ENCODE measurements at places on chromosomes 3 and 15.

DNA sequence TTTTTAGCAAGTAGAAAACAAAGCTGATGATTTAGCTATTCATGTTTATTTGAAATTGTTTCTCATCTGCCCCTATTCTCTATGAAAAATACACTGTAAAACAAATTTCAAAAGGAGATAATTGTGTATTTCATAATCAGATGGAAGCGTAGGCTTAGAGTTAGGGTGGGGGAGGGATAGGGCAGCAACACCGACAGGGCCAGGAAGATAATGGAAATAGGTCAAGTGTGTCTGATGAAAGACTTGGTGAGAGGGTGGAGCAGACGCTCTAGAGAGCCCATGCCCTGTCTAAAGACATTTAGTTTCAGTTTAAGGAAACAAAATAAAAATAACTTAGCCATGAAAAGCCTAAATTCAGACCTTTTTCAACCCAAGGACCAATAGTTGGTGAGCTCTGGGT is 51.6 kb upstream of the ARL6 start:
- DNase-seq: no peak

DNA sequence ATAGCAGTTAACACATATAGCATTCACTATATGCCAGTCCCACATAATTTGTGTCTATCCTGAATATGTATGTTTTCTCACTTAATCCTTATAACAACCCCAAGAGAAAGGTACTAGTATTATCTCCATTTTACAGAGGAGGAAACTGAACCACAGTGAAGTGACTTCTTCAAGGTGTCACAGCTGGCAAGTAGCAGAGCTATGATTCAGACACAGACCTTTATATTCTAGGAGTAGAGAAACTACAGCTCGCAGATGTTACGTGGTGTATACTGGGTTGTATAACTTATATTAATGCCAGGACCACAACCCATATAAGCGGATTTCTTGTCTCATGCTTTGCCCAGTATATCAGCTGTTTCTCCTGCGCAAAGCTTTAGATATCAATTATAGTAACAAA is 29.5 kb upstream of the ICE2 start:
- no peak for DNase-seq

DNA sequence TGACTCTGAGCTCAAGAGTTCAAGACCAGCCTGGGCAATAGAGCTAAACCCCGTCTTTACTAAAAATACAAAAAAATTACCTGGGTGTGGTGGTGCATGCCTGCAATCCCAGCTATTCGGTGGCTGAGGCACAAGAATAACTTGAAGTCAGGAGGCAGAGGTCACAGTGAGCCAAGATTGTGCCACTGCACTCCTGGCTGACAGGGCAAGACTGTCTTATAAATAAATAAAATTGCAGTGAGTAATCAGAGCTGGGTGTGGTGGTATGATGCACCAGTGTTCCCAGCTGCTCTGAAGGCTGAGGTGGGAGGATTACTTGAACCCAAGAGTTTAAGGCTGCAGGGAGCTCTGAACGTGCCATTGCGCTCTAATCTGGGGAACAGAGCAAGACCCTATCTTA is 55.9 kb upstream of the GCNT3 start:
- no peak for DNase-seq

- no peak for DNase-seq
These were observed 29.0 kb upstream of the SLC2A2 start for GRCh38 chr3:171055336-171056178.

- DNase-seq: no peak
These were observed 294.5 kb upstream of the CDIN1 start for GRCh38 chr15:36284911-36285310.

- DNase-seq: no peak
These were observed 288.2 kb downstream of the BCHE start for GRCh38 chr3:165549037-165549436.

DNA sequence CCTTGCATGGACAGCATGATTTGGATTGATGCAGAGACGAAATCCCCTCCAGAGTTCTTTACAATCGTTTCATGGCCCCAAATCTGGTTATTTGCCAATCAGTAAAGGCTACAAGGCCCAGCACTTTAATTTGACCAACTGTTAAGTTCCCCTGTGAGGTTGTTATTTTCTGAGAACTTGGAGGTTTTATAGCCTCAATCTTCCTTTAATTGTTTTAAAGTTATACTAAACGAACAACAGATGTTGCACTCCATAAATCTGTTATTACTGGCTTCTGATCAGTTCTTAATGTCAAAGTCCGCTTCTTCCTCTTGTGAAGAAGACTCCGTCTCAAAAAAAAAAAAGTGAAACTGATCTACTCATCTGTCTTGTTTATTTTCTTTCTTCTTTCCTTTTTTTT is 30.8 kb downstream of the LARP6 start:
- DNase-seq: no peak

DNA sequence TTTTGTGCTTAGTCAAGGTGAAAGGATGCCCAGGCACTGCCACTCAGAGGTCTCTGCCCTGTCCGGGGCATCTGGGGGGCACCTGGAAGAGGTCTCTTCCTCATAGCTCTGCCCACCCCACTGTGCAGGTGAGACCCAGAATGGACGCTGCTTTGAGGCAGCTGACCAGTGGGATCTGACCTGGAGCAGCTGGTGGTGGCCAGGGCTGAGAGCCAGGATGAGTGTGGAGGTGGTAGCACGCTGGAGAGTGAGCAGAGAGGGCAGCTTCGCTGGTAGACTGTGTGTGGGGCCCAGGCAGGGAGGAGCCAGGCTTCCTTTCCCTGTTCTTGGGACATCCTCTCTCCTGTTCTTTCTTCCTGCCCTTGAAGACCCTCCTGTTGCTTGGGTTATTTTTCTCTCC is 32.2 kb upstream of the PLA2G4E start:
- DNase-seq: no peak

DNA sequence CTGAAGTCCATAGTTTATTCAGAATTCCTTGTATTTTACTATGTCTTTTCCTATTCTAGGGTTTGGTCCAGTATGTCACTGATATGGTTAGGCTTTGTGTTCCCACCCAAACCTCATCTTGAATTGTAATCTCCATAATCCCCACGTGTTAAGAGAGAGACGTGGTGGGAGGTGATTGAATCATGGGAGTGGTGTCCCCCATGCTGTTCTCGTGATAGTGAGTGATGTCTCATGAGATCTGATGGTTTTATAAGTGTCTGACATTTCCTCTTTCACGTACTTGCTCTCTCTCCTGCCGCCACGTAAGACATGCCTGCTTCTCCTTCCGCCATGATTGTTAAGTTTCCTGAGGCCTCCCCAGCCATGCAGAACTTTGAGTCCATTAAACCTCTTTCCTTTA is 6.6 kb upstream of the TEX9 start:
- no peak for DNase-seq

DNA sequence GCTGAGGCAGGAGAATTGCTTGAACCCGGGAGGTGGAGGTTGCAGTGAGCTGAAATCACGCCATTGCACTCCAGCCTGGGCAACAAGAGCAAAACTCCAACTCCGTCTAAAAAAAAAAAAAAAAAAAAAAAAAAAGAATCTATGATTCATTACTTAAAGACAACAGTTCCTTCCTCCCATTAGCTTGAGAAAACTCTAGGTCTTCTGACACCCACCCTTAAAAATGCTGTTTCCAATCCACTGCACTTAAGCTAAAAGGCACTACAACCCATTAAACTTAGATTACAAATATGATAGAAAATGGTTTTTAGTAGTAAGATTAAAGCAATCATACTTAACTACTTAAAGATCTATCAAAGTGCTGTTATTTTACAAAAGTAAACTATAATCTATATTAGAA is 40.0 kb upstream of the BHLHE40 start:
- DNase-seq: no peak

GRCh38 chr15:40593165-40593564 is 884 bp upstream of the KNL1 start:
- no peak for DNase-seq

DNA sequence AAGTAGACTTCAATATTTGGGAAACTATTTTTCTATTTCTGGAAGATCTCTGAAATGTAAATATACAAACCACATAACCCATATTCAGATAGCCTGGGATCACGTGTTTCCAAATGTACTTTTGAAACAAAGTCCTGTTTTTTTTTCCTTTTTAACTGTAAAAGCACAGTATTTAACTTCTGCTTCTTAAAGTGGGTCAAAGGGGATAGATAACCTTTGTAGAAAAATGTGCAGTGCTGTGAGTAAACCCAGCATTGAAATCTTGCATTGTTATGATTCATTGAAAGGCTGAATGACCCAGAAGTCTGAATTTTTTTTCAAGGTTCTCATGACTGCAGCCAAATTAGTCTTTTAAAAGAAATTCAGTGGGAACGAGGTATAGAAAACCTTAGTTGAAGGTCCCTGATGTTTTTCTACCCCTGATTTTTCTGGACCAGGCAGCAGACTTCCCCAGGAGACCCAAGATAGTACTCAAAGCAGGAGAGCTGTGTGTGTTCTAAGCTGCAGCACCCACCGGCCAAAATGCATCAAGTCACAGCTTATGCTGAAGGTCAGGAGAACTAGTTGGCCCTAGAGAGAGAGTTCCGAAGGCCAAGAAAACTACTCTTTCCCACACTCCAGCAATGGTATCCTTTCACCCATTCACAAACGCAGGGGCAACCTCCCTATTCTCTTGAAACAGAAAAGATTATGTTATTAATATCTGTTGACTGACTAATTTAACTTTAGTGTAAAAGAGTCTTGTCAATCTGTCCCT is 43.6 kb upstream of the APH1B start:
- no peak for DNase-seq

GRCh38 chr3:8206971-8207617 is 294.5 kb upstream of the LMCD1 start:
- no peak for DNase-seq

DNA sequence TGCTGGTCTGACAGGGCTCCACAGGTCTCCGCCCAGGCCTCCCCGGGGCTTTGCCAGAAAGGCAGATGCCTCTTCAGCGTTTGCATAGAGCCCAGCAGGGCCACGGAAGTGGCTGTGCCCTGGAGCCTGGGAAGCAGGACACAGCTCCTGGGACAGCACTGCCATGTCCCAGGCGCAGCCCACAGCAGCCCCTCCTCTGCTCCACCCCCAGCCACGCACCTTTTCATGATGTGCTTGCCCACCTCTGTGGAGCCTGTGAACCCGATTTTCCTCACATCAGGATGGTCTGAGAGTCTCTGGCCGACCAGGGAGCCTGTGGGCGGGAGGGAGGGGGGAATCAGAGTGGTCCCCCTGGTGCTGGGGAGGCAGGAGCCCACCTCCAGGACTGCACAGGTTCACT is 33.9 kb upstream of the SLC41A3 start:
- no peak for DNase-seq

DNA sequence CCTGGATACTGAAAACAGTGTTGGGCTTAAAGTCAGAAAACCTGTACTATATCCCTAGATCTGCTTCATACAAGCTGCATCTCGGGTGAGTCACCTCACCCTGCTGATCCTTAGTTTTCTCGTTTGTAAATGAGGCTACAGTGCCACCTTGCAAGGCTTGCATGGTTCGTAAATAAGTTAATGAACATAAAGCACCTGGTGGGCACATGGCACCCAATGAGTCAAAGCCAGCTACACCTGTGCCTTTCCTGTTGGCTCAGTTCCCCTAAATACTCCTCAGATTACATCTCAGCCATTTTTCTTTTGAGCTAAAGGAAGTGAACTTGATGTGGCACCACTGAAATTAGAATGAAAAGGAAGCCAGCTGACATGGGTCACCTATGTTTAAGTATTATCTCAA is 26.5 kb downstream of the RTP1 start:
- DNase-seq: no peak

DNA sequence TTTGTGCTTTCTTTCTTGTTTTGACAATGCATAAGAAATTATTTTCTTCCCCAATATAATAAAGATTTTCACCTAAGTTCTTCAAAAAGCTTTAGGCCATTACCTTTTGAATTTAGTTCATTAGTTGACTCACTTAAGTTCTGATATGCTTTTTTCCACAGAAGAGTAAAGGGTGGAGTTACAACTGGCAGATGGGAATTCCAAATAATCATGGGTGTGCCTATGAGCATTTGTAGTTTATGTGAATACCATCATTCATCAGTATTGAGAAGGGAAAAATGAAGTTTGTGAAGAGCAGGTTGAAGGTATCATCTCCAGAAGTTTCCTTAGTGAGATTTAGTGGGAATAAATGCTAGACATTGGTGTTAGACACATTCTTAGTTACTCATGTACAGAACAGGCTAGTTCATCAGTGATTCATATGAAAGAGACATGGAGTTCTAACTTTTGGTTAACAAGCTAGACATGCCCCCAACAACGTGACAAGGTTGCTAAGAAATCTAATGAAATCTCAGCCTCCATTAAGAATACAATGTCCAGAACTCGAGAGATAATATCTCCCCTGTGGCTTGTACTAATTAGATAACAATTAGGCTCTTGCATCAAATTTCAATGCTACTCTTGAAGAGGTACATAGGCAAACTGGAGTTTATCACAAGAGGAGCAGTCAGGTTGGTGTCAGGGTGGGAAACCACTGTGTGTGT is 16.9 kb upstream of the ALCAM start:
- no peak for DNase-seq

GRCh38 chr3:190130037-190130436 is 9.3 kb upstream of the P3H2 start:
- no peak for DNase-seq

DNA sequence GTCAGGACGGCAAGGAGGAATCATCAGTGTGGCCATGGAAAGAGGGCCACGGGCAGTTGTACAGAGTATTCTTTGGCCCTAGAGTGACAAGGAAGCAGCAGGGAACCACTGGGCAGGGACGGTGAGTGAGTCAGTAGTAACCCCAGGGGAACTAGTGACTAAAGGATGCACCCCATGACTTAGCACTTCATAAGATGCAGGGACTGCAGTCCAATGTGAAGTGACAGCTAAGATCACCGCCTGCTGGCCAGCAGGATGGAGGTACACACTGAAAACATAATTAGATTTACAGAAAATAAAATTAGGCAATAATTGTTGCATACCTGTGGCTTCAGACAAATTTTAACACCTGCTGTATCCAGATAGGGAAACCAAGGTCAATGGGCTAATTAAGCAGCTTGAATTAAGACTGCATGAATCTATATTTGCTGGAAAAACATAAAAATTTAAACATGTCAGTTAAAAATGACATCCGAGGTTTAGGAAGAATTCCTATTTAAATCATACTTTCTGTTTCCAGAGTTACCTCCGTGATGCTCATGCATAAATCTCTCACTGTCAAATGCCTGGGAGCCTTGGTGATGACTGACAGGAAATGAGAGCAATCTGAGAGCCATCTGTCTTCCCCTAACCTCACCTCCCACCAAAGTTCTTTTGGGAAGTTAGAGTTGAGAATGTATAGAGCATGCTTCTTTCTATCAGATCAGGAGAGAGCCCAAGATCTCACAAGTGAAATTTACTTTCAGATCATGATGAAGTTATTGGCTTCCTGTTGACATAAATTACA is 56.5 kb downstream of the DCLK3 start:
- no peak for DNase-seq

- DNase-seq: no peak
These were observed 327.3 kb upstream of the SATB1 start for GRCh38 chr3:18752273-18752934.

DNA sequence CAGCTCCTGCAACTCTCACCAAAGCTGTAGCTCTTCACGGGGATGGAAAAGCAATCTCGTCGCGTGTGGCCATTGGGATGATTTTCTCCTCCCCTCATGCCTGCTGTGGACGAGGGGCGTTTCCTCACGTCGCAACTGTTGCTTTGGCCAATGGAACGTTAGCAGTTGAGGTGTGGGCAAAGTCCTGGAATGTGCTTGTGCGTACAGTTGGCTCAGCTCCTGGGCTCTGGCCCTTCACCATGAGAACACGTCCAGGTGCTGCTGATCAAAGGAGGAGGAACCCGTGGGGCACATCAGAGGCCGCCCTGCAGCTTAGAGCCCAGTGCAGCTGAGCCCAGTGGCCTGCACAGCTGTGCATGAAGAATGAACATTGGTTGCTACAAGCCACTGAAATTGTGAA is 186.1 kb downstream of the TJP1 start:
- DNase-seq: no peak
